NCI-H187 (cell line): ENCODE measurements at places on chromosomes 7 and 10.

DNA sequence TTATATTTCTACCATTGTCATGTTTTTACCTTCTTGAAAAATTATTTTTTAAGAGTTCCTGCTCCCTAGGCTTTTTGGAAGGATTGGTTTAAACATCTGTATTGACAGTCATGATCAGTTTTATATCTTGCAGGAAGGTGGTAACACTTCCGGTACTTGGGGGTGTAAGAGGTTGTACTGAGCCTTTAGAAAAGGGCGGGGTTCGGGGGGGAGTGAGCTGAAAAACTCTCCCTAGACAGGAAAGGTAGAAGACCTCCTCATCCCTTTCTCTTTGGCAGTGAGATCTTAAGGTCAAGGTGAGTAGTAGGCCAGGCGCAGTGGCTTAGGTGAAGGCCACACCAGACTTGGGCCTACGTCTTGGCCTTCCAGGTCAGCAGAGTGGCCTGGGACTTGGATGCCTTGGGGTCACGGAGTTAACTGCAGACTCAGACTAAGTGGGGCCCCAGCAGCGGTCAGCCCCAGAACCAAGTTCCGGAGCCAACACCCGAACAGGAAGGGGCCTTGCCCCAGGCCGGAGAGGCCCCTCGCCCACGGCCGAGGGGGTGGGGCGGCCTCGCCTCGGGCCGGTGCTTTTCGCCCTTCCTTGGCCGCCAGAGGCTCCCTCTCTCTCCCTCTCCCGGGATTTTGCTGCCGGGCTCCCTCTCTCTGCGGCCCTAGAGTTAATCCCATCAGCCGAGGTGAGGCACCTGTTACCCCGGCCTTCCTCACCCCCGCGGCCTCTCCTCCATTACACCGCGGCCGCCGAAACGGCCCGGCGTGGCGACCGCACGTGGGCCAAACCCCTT, at the start of gene PPP1R9A:
Gene PPP1R9A (plus strand): TSS at position 569 of the 785 bp plus-strand sequence. CDS start 2,520 bp downstream, outside the sequence.
- peak; percentile 36 for DNase-seq

DNA sequence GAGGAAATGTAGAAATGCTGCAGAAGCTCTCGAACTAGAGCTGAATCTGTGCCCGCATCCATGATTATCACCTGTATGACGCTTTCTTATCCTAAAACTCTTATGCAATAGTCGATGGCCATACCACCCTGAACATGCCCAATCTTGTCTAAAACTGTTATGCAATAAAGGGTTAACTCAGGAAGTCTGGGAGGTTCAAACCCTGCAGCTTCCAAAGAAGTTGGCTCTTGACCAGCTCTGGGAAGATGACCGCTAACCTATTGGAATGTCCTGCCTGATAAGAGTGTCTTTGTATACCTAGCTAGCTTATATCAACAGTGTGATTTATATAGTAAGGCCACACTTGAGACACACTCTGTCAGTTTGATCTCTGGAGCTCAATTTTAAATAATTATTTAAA, 3.4 kb upstream of the C10orf88 start:
- no peak for DNase-seq

DNA sequence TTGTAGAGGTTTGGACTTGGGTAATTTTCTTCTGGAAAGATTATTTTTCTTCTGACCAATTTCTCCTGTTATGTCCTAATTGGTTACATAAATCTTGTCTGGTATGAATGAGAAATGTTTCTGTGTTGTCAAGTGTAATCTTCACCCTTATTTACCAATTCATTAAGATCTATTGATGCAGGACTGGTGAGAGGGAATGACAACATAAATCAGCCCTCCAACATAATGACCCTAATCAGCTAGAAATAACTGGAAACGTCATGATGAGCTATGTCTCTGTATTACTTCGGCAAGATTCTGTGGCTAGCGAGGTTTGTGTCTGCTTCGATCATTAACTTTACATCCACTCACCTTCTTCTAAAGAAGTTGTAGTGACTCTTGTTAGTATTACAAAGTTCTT, 3.5 kb downstream of the FOXP2 start:
- peak; percentile 27 for DNase-seq

- no peak for DNase-seq
Measured at GRCh38 chr10:30070001-30070685, 10.8 kb upstream of the JCAD start.

DNA sequence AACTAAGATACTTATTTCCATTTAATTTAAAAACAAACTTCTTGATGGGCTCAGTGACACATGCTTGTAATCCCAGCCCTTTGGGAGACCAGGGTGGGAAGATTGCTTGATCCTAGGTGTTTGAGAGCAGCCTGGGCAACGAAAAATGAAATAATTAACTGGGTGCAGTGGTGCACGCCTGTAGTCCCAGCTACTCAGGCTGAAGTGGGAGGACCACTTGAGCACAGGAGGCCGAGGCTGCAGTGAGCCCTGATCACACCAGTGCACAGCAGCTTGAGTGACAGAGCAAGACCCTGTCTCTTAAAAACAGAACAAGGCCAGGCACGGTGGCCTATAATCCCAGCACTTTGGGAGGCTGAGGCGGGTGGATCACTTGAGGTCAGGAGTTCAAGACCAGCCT, 37.4 kb downstream of the AVL9 start:
- DNase-seq = no peak

DNA sequence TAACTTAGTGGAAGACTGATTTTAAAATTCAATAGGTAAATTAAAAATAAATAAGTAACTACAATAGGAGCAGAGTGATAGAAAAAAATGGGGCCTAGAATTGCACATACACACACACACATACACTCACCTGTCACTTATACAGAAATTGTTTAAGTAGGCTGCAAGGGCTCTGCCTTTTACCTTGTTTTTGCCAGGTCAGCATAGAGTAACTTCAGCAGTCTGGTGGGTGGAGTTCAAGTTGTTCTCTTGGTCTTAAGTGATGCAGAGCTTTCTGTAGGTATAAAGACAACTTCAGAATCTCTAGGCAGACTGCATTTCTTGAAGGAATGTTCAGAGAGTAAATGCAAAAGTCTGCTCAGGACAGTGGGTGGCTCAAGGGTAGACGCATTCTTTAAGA, 457.0 kb downstream of the INHBA start:
- no peak for DNase-seq

GRCh38 chr10:86905429-86905828, 52.0 kb downstream of the MMRN2 start:
- DNase-seq = no peak

- no peak for DNase-seq
Measured at GRCh38 chr7:95407751-95408150, 11.6 kb upstream of the PON3 start.

GRCh38 chr7:82701949-82702348, 258.4 kb upstream of the CACNA2D1 start:
- DNase-seq = no peak

GRCh38 chr7:34067005-34067778, 161.9 kb downstream of the BMPER start:
- DNase-seq = no peak

DNA sequence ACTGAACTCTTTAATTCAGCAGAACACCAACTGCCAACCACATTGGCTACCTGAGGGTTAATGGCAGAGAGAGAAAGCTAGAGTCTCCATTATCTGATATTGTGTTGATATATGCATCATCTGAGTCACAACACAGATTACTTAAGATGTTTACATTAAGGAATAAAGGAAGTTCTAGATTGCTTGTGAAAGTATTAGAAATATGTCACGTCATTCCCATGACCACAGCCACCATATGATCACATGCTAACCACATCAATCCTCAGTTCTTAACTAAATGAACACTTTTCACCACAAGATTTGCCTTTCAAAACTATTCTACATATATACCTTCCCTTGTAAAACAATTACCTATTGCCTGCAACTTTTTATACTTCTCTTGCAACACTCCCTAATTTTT, 337.9 kb downstream of the FGFR2 start:
- DNase-seq = no peak

DNA sequence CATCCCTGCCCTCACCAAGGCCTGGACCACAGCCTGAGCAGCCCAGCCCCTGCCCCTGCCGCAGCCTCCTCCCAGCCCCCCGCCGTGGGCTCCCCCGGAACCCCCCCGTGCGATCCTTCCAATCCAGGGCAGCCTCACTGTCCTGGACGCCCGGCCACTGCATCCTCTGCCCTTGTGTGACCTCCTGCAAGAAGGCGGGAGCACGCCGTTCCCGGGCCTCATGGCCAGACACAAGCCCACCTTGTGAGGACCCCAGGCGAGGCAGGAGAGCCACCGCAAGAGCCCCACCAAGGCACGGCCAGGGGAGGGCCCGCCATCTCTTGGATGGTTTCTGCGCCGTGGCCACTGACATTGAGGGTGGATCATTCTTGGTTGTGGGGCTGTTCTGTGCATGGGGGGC, 7.8 kb upstream of the LFNG start:
- DNase-seq = no peak

- no peak for DNase-seq
Measured at GRCh38 chr7:96708872-96709271, 774 bp downstream of the SEM1 start.

GRCh38 chr7:70855373-70855772, 276.6 kb upstream of the GALNT17 start:
- no peak for DNase-seq

GRCh38 chr7:112594397-112594796, 113.6 kb downstream of the LSMEM1 start:
- no peak for DNase-seq

DNA sequence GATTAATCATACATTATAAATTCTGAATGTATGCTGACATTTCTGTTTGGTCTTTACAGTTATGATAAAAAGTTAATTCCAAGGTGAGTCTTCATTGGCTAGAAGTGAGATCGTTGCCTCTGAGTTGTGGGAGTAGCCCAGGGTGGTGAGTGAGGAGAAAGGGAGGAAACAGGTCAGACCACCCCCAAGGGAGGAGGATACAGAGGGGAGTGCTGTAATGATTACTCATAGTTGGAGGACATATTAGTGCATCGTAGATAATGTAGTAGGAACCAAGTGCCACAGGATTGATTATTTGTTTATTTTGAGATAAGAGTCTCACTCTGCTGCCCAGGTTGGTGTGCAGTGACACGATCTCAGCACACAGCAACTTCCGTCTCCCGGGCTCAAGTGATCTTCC, 672.2 kb downstream of the INHBA start:
- DNase-seq = no peak

DNA sequence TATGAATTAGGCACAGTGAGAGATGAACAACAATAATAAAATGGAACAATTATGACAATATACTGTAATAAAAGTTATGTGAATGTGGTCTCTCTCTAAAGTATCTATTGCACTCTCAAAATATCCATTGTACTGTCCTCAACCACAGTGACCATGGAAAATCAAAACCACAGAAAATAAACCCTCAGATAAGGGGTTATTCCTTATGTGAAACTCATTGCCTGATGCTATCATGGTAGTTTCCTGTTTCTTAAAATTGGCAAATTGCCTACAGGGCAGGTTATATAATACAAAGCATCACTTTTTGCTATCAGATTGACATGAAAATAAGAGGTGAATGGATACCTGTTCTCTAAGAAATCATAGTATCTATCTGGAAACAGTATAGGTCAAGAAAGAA, 3.8 kb downstream of the MCM10 start:
- DNase-seq = no peak

DNA sequence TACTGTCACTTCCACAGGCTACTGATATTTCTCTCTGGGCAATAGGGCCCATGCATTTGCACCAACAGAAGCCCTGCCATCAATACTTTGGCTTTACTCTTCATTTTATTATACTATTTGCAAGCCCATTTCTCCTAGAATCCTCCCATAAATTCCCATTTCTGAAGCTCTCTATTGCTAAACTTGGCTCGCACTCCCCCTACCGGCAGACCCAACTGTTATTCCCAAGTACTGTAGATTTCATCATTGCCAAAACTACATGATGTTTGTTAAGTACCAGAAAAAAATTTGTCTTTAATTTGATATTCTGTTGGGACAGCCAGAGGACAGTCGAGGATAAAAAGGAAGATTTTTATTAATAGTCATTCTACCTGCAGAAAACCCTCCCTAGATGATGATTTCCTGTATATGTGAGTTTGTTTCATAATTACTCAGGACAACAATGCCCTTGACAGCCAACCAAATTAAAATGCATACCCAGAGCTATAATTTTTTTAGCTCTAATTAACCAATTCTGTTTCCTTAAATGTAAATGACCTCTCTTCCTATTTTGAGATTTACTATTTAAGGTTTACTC, 298.6 kb downstream of the REEP3 start:
- no peak for DNase-seq

GRCh38 chr10:132041340-132041739, 24.4 kb upstream of the JAKMIP3 start:
- DNase-seq = no peak

DNA sequence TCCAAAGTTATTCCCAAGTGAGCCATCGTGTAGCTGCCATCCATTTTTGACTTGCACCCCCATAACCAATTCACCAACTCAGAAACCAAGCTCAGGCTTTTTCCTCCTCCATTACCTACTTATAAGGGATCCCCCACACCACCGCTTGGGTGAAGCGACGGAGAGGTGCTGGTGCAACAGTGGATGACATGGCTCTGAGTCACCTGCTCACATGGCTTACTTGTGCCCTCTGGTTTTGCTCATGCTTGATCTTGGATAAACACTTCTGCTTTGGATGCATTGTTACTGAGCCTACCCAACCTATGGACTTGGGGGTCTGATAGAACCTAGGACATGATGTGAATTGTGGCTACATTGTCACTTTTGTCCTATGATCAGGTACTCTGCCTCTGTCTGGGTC, 12.0 kb upstream of the AKR1B1 start:
- no peak for DNase-seq

DNA sequence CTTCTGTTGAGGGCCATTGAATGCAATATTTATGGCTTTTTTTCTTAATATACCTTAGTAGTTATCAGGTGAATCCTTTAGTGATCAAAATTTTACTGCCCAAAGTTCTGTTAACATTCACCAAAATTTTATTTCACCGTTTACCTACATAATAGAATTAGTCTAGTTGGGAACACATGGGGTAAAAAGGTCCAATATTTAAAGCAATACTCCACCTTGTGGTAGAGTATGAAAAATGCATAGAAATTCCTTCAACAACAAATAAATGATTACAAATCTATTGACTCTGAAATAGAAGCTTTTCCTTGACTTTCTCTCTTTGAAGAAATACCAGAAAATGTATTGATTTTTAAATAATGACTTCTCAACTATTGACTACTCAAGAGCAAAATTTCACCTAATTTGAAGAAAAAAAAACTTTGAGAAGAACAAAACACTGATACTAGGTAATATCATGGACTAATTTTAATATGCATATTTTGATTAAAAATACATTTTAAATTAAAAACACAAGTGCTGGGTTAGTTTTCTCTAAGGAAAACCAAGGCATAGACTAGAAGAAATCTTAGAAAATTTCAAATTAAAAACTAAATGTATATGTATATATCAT, 43.3 kb downstream of the POLR1F start:
- no peak for DNase-seq

DNA sequence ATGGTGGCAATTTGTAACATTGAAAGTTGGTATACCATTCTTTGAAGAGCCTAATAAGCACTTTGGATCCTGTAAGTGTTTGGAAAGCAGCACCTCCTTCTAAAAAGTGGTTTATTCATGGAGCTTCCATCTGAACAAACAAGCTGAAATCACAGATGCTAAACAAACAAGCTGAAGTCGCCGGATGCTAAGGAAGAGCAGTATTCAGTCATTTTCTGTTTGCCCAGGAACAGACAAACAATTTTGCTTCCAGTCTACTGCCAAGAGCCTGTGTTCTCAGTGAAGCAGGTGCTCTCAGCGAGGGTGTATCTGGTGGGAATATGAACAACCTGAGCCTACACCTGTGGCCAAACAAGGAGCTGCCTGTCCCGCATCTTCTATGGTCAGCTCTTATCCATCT, 6.3 kb downstream of the COL28A1 start:
- DNase-seq = peak; percentile 11
